ENCODE measurements at places on chromosomes 5 and 9.

DNA sequence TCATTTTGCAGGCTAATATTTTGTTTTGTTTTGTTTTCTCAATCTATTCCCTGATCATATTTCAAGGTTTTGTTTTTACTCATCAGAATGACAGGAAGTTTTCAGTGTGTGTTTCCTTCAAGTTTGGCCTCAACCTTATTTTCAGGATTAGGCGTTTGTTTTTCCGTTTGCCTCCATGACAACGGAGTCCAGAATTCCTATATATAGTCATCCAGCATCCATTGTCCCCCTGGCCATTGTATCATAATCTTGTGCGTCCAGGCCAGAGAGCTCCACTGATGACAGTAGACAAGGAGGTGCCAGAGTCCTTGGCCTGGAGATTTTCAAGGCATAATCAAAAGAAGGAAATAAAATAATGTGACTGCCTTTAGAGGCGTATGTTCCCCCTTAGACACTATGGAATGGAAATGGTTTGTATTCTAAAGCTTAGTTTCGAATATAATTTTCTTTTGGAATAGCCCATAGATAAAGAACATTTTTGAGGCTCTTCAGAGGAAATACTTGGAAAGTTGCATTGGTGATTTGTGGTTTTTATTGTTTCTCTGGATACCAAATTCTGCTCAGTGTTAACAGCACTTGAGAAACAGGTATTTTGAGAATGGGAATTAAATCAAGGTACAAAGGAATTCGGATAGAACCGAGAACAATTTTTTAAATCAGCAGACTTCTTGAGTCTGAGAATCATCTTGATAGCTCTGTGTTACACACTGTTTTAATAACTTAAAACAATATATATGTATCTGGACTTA is 99.8 kb downstream of the ZNF462 start:
- H3K27ac ChIP-seq = no peak overlapping the region
- no peak overlapping the region for H3K4me3 ChIP-seq
- H3K36me3 ChIP-seq = no peaks in the 10 kb centered on the region
- DNase-seq = no peak
- peaks cover 10% of the 10 kb centered on the region for H3K4me1 ChIP-seq

DNA sequence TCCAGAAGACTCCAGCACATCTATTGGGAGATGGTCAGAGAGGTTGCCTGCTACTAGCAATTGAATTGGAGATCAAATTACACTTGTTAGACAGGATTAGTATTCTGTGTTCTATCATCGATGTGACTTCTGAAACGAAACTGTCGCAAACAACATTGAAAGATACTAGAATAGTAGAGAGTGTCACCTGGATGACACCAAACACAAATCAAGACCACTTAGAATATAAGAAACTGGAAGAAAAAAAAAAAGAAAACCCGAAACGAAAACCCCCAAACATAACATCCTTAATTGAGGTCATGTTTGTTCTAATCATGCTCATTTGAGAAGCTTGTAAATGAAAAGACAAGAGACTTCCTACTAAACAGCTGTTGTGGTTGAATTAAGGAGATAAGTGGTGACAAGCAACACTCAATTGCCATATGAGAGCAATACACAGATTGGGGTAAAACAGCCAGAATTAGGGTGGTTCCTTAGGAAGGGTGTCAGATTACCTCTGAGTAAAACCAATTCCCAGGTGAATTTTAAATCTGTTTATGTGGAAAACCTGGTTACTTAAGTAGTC is 97.6 kb downstream of the BASP1 start:
- H3K4me1 ChIP-seq = no peaks in the 10 kb centered on the region
- H3K27ac ChIP-seq = no peak overlapping the region
- DNase-seq = no peak
- H3K4me3 ChIP-seq = no peak overlapping the region

DNA sequence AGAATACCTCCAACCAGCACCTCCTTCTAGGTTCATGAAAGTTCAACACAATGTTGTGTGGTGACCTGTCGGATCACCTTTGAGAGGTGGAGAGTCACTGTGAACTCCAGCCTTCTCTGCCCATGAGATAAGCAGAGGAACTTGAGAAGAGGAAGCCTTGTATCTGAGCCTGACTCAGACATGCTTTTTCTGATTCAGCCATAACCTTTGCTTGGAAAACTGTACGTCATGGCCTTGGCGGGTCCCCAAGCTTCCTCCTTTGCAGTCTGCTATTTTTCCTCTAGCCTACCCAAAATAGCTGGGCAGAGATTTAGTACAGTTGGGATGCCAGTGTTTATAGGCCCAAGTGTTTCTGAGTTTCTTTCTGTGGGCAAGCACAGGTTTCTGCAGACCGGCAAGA is 274.7 kb downstream of the CETN3 start:
- no peak overlapping the region for H3K27ac ChIP-seq
- H3K4me3 ChIP-seq = no peak overlapping the region
- no peaks in the 10 kb centered on the region for H3K36me3 ChIP-seq
- no peaks in the 10 kb centered on the region for H3K4me1 ChIP-seq
- no peak for DNase-seq

- no peak overlapping the region for H3K4me3 ChIP-seq
- H3K27ac ChIP-seq = no peak overlapping the region
- H3K4me1 ChIP-seq = no peaks in the 10 kb centered on the region
- DNase-seq = no peak
- no peaks in the 10 kb centered on the region for H3K36me3 ChIP-seq
Measured at GRCh38 chr5:141757402-141757801, 75.4 kb upstream of the ARAP3 start.

DNA sequence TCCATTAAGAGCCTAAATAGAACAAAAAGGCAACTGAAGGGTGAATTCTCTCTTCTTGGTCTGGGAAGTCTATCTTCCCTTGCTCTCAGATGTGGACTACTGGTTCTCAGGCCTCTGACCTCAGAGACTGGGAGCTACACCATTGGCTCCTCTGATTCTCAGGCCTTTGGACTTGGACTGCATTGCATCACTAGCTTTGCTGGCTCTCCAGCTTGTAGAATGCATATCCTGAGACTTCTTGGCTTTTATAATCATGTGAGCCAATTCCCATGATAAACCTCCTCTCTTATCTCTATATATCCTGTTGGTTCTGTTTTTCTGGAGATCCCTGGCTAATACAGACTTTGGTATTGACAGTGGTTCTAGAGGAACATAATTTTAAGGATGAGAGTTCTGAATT is 89.8 kb downstream of the PSAT1 start:
- H3K36me3 ChIP-seq = no peaks in the 10 kb centered on the region
- DNase-seq = no peak
- no peak overlapping the region for H3K27ac ChIP-seq
- no peak overlapping the region for H3K4me3 ChIP-seq
- no peaks in the 10 kb centered on the region for H3K4me1 ChIP-seq
- peaks cover 10% of the 10 kb centered on the region for H3K27me3 ChIP-seq

DNA sequence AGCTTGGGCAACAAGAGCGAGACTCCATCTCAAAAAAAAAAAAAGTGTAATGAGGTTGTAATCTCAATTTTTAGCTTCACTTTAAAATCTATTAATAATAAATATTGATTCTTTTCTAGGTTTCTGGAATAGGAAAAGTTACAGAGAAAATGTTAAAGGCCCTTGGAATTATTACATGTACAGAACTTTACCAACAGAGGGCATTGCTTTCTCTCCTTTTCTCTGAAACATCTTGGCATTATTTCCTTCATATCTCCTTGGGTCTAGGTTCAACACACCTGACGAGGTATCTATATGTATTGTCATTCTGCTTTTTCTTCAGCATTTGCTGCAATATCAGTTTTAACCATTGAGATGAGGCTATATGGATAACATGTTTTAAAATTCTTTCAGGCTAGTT is 26.6 kb upstream of the ANKDD1B start:
- DNase-seq = no peak
- H3K36me3 ChIP-seq = peaks cover 10% of the 10 kb centered on the region
- no peaks in the 10 kb centered on the region for H3K27me3 ChIP-seq

DNA sequence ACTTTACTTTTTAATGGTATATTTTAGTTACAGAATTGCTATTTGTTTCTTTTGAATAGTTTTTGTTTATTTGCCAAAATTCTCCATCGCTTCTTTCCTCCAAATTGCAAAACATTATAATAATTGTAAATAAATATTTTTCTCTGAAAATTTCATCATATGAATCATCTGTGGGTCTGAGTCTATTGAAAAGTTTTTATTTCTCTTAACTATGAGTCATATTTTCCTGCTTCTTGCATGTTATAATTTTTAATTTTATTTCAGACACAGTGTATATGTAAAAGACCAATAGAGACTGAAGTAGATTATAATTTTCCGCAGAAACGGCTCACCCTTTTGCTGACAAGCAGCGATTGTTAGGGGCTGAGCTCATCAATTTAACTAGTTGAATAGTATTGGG is 279.1 kb upstream of the IL12B start:
- no peaks in the 10 kb centered on the region for H3K4me1 ChIP-seq
- no peaks in the 10 kb centered on the region for H3K36me3 ChIP-seq
- H3K27ac ChIP-seq = no peak overlapping the region
- no peak for DNase-seq

DNA sequence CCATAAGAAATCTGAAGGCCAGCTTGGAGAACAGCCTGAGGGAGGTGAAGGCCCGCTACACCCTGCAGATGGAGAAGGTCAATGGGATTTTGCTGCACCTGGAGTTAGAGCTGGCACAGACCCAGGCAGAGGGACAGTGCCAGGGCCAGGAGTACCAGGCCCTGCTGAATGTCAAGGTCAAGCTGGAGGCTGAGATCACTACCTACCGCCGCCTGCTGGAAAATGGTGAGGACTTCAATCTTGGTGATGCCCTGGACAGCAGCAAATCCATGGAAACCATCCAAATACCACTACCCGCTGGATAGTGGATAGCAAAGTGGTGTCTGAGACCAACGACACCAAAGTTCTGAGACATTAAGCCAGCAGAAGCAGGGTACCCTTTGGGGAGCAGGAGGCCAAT is 100.5 kb upstream of the MAN2A1 start:
- H3K27me3 ChIP-seq = peaks cover 4% of the 10 kb centered on the region
- no peak for DNase-seq
- H3K36me3 ChIP-seq = no peaks in the 10 kb centered on the region

DNA sequence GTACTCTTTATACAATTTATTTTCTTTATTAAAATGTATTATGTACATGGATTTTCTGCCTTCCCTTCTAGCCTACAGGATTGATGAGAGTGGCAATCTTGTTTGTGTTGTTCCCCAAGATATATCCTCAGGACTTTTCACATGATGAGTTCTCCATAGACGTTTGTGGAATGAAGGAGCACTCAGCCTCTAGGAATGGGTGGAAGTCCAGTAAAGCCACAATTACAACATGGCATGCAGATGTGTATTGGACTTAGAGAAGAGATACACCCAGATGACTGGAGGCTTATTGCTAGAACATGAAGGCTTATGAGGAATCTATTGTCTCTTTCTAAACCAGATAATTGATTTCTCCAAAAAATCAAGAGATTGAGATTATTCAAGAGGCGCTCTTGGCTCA is 8.2 kb upstream of the DOCK2 start:
- no peak for DNase-seq
- no peaks in the 10 kb centered on the region for H3K27me3 ChIP-seq
- H3K36me3 ChIP-seq = no peaks in the 10 kb centered on the region
- H3K4me1 ChIP-seq = peaks cover 6% of the 10 kb centered on the region

DNA sequence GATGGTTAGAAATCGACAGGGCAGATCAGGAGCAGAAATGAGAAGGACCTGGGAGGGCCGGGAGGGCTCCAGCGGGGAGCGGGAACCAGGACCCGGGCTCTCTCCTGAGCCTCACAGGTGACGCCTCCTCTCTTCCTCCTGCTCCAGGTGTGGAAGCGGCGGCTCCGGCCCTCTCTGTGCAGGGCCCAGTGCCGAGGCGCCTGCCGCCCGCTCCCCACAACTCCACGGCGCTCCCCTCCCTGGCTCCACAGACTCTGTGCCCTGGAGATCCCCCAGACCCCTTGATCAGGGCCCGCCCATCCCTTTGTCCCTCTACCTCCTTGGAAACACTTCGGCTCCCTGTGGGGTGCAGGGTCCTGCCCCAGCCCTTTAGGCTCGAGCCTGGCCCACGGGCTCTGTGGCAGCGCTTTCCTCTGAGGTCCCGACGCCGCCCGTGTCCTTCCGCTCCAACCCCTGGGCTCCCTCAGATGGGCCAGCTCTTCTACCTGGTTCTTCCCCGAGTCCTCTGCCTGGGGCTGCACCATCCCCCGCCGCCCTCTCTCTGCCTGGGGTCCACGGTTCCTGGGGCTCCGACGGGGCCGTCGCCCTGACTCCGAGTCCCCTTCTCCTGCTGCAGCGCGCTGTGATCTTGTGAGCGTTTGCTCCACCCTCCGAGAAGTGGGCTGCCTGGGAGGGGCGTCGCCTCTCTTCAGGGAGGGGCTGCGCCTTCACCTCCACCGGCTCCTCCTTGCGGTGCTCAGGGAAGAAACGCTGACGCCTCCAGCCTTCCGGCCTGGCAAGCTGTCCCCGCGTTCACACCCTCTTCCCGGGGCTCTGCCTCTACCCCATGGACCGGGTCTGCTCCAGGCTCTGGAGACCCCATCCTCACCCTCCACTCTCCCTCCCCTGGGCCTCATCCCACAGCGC is 22.4 kb upstream of the SLC6A3 start:
- H3K4me3 ChIP-seq = no peak overlapping the region
- peaks cover 22% of the 10 kb centered on the region for H3K36me3 ChIP-seq
- no peaks in the 10 kb centered on the region for H3K27me3 ChIP-seq
- DNase-seq = no peak
- H3K4me1 ChIP-seq = peaks cover 12% of the 10 kb centered on the region
- H3K27ac ChIP-seq = no peak overlapping the region

DNA sequence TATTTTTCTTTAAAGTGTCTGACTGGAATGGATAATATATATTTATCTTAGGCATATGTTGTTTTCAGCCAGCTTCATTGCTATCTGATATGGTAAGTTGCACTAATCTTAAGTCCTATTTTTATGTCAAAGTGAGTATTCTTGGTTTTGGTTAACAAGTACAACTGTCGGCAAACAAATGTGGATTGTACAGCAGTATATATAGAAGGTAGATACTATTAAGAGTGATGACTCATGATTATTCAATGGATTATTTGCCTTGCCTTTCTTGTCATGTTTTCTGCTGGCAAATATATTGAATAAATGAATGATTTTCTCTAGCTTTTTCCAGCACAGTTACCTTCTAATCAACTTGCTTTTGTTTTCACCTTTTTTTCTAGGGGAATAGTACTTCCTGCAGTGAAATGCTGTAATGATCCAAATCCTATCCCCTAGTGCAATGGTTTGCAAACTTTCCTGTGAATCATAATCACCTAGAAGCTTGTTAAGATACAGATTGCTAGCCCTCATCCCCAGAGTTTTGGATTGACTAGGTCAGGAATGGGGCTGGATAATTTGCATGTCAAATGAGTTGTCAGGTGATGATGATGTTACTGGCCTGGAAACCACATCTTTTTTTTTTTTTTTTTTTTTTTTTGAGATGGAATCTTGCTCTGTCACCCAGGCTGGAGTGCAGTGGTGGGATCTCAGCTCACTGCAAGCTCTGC is 60.8 kb upstream of the ARRDC3 start:
- H3K36me3 ChIP-seq = no peaks in the 10 kb centered on the region
- H3K4me1 ChIP-seq = peaks cover 7% of the 10 kb centered on the region
- H3K27ac ChIP-seq = no peak overlapping the region
- no peaks in the 10 kb centered on the region for H3K27me3 ChIP-seq

GRCh38 chr5:106080535-106080934 is 1590.2 kb downstream of the EFNA5 start:
- no peak for DNase-seq
- no peaks in the 10 kb centered on the region for H3K4me1 ChIP-seq
- H3K36me3 ChIP-seq = no peaks in the 10 kb centered on the region
- no peaks in the 10 kb centered on the region for H3K27me3 ChIP-seq

GRCh38 chr5:14644623-14645237 is 19.8 kb upstream of the OTULIN start:
- DNase-seq = no peak
- H3K36me3 ChIP-seq = no peaks in the 10 kb centered on the region
- peaks cover 33% of the 10 kb centered on the region for H3K27me3 ChIP-seq
- no peak overlapping the region for H3K4me3 ChIP-seq

GRCh38 chr5:72108202-72109061 is 1.2 kb downstream of the MAP1B start:
- no peaks in the 10 kb centered on the region for H3K4me1 ChIP-seq
- no peak overlapping the region for H3K27ac ChIP-seq
- DNase-seq = no peak
- peaks cover 62% of the 10 kb centered on the region for H3K27me3 ChIP-seq
- no peaks in the 10 kb centered on the region for H3K36me3 ChIP-seq
- H3K4me3 ChIP-seq = no peak overlapping the region

Data from natural killer cell treated with Interleukin-12 subunit alpha and Interleukin-12 subunit beta and Interleukin-15 and Interleukin-18, amount 100 ng/mL, for 72 hours (primary cell).